SIG-M5 (cell line): ENCODE measurements at places on chromosomes 2 and 18.

GRCh38 chr2:122514451-122514996 lies 759.1 kb downstream of the TSN start:
- DNase-seq: no peak

- no peak for DNase-seq
These were observed 38.2 kb upstream of the CAVIN2 start for GRCh38 chr2:191885098-191885497.

- no peak for DNase-seq
These were observed 115.5 kb downstream of the KCNF1 start for GRCh38 chr2:11027195-11027594.

GRCh38 chr18:3427944-3428343 lies 22.0 kb upstream of the TGIF1 start:
- DNase-seq: no peak

DNA sequence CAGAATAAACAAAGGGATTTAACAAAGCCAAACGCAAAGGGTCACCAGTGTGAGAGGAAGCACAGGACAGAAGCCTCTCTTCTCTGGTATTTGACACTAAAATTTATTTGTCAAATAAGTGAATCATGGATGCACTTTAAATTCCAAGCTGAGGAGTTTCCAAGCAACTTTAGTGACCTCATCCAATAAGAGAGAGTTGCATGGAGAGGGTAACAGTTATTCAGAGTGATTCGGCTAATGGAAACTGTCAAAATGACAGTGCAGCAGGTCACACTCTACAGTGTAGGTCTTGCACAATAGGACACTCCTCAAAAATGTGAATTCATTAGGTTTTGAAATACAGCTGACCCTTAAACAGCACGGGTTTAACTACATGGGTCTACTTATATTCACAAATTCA lies 103.9 kb upstream of the ACVR1C start:
- no peak for DNase-seq

- DNase-seq: no peak
These were observed 168.4 kb upstream of the HAAO start for GRCh38 chr2:42960842-42961180.

- DNase-seq: no peak
These were observed 263.5 kb upstream of the PXDN start for GRCh38 chr2:2007551-2008501.

DNA sequence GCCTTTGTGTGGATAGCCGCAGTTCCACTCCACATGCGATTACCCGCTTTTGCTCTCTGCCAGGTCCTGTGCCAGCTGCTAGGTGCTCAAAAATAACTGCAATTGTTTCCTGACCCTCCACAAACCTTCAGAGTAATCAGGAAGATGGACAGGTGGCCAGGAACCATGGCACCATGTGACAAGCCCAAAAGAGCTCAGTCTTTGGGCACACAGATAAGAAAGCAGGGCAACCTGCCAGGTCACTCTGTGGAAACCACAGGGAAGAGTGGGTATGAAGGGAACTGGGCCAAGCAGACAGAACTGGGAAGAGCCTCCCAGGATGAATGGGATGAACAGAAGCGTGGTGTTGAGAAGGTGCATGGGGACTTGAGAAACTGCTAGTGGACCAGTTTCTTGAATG lies 79.4 kb upstream of the AGAP1 start:
- DNase-seq: no peak

DNA sequence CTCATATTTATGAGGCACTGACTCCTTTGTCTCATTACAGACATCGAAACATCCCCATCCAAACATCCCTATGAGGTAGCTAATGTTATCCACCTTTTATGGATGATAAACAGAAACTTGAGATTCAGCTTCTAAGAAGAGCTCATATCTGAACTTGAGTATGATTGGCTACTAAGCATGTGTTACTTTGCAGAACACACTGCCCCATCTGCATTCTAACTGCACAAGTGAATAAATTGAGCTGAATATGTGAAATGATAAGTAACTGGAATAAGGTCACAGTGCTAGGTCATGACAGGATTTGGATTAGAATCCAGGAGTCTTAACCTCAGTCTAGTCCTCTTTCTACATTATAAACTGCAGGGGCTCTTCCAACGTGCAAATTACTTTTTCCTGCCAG lies 172.7 kb downstream of the SETBP1 start:
- no peak for DNase-seq

- DNase-seq: no peak
These were observed 63.4 kb upstream of the KLF7 start for GRCh38 chr2:207229161-207229560.

DNA sequence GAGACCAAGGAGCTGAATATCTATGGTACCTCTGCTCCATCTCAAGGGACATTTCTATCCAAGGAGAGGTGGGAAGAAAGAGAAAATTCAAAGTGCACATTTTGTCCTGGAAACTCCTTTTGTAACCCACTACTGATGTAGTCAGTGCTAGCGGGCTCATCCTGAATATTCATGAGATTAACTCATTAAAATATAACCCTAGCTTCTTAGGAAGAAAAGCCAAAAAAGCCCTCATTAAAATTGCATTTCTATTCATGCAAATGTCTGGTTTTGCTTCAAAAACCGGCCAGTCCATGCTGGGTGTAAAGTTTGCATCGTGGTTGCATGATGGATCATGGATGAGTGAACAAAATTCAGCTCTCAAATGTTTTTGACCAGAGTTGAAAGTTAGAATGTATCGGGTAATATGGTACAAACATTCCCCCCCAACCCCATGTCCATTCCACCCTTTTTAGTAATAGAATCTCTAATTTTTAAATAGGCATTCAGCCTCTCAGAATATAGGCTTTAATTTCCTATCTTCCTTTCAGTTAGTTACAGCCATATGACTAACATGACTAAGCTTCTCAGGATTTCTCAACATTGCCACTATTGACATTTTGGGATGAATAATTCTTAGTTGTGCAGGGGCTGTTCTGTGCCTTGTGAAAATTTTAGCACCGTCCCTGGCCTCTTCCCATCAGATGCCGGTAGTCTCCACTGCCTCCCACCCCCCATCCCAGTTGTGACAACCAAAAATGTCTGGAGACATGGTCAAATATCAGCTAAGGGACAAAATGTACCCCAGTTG lies 104.2 kb upstream of the RND3 start:
- no peak for DNase-seq
